ENCODE measurements at places on chromosomes 16 and 17.
A peak's percentile ranks its signal among the peaks of the same experiment; 100 is the strongest.

DNA sequence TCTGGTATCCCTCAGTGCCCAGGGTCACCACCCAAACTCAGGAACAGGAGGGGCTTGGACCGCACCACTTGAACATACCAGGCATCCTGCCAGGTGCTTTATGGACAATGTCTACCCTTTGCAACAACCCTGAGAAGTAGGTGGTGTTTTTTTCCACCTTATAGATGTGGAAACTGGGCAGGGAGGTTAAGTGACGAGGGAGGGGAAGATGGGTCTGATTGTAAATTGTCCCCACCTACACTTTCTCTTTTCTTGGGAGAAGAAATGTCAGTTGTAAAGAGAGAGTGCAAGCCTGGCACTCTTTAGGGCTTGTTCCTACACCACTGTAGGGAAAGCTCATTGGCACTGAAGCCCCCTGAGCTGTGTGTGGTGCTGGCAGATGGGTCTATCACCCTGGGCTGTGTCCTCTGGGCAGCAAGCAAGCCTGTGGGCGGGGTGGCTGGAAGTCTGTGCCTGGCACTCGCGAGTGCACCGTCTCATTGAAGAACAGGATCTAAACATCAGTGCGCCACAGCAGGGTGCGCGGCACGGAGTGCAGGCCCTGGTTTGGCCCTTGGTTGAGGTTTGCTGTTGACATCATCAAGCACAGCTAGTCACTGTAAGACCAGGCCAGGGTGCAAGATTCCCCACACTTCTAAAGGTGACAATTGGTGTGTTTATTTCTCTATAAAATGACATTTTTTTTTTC, 15.1 kb downstream of the NOD2 start:
- DNase-seq, result no peak

- no peak for DNase-seq
These were observed 4.8 kb downstream of the SPATA2L start for GRCh38 chr16:89696670-89697128.

GRCh38 chr16:27748868-27749546, 199.1 kb downstream of the KATNIP start:
- DNase-seq, result peak; percentile 52

DNA sequence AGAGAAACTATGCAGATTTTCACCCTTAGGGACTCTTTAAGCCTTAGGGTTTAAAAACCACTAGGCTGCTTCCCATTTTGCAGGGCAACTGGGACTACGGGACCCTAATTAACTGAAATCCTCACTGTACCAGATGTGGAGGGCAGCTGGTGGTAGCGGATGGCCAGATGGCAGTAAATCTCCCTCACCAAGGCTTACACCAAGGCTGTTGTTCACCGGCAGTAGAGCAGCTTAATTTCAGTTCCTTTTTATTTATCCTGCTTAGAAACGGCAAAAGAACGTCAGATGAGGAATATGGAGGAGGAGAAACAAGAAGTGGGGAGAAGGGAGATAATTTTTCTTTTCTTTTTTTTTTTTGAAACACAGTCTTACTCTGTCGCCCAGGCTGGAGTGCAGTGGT, 6.5 kb downstream of the ABHD15 start:
- no peak for DNase-seq

GRCh38 chr16:4231367-4231766, 10.5 kb downstream of the SRL start:
- no peak for DNase-seq

GRCh38 chr16:14296663-14297062, 225.5 kb downstream of the MRTFB start:
- no peak for DNase-seq

DNA sequence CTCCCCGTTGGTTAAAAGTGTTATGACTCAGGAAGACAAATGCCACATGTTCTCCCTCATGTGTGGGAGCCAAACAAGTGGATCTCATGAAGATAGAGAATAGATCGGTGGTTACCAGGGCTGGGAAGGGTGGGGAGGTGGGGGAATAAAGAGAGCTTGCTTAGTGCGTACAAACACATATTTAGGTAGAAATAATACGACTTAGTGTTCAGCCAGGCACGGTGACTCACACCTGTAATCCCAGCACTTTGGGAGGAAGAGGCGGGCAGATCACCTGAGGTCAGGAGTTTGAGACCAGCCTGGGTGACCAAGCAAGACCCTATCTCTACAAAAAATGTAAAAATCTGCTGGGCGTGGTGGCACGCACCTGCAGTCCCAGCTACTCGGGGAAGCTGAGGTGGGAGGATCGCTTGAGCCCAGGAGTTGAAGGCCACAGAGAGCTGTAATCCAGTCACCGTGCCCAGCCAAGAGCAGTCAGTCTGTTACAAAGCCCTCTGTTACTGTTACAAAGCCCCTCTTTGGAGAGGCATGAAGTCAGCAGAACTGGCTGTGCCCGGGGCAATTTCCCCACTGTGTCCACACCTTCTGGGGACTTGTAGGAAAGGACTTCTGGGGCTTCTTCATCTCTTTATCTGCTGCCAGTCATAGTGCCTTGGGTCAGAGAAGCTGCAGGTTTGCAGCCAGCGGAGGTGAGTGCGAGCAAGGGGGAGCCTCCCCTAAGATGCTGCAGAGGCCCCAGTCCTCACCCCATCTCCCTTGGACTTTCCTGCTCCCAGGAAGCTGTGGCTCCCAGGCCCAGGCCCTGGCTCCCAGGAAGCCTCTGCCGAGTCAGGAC, 4.3 kb upstream of the ALDH3A1 start:
- no peak for DNase-seq

- DNase-seq, result no peak
These were observed 709 bp upstream of the ZNF764 start for GRCh38 chr16:30558789-30559377.

- no peak for DNase-seq
These were observed 4.5 kb upstream of the TCAP start for GRCh38 chr17:39660397-39661385.

DNA sequence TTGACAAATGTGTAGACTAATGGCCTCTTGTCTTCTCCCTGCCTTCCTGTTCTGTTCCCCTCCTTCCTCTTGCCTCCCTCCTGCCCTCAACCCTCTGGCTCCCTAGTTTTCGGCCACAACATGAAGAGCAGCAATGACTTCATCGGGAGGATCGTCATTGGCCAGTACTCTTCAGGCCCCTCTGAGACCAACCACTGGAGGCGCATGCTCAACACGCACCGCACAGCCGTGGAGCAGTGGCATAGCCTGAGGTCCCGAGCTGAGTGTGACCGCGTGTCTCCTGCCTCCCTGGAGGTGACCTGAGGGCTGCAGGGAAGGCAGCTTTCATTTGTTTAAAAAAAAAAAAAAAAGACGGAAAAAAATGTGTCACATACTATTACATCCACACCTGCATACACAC, 18.8 kb upstream of the CLEC19A start:
- no peak for DNase-seq

DNA sequence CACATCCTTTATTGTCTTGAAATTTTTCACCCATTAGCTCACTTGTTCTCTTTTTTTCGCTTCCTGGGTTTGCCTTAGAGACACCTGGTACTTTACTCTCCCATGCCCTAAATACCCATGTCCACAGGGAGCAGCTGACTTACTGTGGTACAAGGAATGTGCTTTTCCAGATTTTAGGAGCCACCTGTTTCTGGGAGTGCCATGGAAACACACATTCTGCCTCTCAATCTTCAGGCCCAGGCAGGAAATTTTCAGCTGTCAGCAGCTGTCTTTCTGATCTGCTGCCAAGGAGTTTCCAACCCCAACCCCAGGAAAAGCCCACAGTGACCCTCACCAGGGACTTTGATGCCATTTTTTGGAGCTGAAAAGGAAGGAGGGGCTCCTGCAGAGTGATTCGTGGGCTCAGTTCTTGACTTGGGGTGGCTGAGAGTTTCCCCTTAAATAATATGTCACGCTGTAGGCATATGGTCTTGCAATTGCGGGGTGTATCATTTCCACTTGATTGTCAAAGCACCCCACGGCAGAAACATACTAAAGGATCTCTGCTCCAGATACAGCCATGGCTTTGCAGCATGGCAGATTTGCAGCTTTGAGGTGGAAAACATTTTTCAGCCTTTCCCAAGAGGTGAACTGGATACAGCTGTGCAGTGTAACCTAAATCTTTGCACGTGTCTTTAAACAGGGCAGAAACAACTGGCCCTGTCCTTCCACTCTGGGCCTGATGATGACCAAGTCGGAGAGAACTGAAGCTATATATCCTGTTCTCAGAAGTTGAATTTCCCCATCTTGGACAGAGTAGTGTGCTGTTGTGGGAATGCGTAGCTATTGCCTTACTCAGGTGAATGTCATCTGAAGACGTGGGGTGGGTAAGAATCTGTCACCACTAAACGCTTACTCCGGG, 19.2 kb downstream of the RBFOX1 start:
- DNase-seq, result no peak

- no peak for DNase-seq
These were observed 205.2 kb downstream of the RAB11FIP4 start for GRCh38 chr17:31596382-31597323.

DNA sequence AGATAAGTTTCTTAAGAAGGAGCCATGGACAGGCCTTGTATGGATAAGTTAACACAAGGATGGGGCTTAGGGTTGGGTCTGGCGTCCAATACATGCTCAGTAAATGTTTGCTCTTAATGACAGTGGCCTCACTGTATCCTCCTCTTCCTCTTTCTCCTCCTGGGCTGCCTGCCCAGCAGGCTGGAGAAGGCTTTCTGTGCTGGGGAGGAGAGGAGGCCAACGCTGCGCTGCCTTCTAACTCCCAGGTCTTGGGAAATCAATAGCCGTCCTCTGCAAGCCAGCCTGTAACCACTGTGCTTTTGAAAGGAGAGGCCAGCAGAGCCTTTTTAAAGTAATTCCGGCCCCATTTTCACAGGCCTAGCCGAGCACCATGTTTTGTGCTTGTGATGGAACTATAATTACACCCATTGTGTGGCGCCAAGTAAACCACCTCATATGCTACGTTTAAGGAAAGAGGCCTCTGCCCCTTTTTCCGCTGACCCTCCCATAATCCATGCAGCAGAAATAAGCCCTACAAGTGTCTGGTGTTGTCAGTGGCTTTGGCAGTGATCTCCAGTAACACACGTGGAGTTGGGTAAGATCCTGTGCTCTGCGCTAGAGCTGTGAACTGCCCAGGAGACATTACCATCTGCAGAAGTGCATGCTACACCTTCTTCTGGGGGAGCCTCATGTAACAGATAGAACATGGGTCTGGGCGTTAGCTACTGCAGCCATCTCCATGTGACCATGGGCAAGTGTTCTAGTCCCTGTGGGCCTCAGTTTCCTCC, 368.2 kb downstream of the SNX29 start:
- no peak for DNase-seq

- DNase-seq, result no peak
These were observed 14.2 kb upstream of the MPHOSPH6 start for GRCh38 chr16:82184213-82184612.

GRCh38 chr17:17084317-17084835, 42.1 kb downstream of the MPRIP start:
- DNase-seq, result no peak

GRCh38 chr16:27425961-27426360, 24.0 kb downstream of the IL21R start:
- no peak for DNase-seq

- DNase-seq, result no peak
These were observed 1.5 kb downstream of the PAFAH1B1 start for GRCh38 chr17:2594722-2595599.

DNA sequence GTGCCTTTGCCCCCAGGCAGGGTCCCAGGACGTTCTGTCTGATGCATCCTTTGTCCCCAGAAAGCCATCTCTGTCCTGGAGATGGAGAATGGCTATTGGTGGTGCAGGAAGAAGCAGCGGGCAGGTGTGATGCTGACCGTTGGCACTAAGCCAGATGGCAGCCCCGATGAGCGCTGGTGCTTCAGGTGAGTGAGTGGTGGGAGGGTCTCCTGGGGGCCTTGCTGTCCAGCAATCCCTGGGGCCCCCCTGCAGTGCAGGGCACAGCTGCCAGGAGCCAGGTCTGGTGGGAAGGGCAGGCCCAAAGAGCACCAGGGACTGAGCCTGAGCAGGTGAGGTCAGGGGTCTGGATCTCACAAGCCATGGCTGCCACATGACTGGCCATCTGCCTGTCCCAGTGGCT, 18.1 kb downstream of the TRPV2 start:
- DNase-seq, result no peak

DNA sequence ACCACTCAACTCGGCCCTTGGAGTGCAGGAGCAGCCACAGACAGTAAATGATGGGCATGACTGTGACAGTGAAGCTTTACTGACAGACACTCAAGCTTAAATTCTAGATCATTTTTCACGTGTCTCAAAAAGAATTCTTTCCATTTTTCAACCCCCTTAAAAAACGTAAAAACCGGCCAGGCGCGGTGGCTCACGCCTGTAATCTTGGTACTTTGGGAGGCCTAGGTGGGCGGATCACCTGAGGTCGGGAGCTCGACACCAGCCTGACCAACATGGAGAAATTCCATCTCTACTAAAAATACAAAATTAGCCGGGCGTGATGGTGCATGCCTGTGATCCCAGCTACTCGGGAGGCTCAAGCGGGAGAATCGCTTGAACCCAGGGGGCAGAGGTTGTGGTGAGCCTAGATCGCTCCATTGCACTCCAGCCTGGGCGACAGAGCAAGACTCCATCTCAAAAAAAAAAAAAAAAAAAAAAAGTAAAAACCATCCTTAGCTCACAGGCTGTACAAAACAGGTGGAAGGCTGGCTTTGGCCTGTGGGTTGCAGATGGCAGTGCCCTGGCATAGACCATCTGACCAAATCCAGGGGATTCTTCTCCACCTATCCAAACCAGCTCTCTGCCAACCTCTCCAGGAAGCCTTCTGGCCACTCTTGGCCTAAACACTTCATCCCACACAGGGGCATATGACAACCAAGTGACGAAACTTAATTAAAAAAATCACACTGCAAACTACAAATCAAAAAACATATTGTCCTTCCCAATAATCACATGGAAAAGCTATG, 18.3 kb downstream of the TBC1D16 start:
- DNase-seq, result no peak

DNA sequence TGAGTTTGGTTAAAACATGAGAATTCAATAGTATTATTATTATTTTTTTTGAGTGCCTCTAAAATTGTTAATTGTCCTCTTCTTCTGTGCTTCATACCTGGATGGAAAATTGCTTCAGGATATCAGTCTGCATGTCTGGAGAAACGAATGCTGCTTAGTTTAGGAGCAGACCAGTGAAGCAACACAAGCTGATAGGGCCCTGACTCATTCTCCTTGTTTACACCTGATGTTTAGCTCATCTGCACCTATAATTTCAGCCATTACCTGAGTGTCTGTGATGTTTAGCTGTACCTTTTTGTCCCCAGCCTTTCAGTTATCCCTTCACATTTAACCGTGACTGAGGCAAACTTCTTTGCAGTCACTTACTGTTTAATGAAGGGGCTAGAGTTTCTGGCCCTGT, 14.8 kb downstream of the SNTB2 start:
- no peak for DNase-seq

DNA sequence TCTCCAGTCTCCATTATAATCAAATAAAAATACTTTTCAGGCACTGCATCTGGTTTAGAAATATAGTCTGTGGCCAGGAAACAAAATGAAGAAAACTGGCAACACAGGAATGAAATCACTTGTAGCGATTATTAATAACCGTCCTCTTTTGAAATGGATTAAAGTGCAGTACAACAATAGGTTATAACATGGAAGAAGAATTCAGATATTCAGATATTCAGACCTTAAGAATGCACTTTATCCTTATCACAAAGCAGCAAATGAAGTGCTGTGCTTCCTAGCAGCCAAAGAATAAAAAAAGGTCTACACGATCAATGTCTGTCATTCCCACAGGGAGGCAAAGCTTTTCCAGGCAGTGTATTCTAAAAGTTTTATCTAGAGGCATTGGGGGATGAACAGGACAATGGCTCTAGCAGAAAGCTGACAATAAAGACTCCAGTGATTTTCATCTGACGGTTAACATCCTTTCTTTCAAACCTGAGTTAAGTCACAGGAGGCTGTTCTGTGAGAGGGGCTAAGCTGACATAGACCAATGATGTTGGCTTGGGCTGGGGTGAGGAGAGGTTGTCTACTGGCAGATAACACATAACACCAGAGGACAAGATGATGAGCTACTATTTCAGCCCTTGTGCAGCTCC, 259.2 kb downstream of the SLC39A11 start:
- no peak for DNase-seq

Data from NCI-H1436 (cell line).